Stimulated activated CD4-positive, alpha-beta T cell treated with anti-CD3 and anti-CD28 coated beads, Interleukin-2, amount 100 ng/mL, for 48 hours (primary cell): ENCODE measurements at places on chromosomes 13 and 19.

GRCh38 chr19:52291781-52292180 is 5.2 kb upstream of the ZNF480 start:
- DNase-seq = no peak

GRCh38 chr13:30276178-30276577 is 31.2 kb downstream of the KATNAL1 start:
- no peak for DNase-seq

DNA sequence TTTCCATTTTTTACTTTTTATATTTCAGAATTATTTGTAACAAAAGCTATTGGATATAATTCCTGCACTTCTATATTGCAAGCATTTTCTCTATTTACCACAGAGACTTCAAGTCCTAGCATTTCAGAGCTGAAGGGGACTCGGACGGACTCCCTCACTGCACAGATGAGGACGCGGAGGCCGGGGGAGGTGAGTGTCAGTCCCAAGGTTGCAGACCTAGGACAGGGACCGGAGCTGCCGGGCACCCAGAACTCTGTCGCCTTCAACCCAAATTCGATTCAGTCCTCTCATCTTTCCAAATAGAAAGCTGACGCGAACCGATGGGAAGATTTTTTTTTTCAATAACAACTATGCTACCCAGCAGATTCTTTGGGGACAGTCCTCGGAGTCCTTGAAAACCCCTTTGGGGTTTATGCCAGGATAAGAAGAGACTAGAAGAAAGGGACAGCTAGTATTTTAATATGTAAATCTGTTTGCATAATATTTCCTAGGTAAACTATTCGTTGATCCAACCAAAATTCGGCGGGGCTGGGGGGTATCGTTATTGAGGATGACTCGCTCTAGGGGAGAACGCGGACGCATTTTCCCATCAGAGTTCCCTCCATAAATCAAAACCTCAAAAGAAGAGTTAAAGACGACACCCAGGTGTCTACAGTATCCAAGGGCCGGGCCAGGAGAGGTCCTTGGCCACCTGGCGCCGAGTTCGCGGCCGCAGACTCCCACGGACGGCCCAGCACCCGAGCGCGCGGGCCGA is 803 bp downstream of the FLT3 start:
- no peak for DNase-seq

DNA sequence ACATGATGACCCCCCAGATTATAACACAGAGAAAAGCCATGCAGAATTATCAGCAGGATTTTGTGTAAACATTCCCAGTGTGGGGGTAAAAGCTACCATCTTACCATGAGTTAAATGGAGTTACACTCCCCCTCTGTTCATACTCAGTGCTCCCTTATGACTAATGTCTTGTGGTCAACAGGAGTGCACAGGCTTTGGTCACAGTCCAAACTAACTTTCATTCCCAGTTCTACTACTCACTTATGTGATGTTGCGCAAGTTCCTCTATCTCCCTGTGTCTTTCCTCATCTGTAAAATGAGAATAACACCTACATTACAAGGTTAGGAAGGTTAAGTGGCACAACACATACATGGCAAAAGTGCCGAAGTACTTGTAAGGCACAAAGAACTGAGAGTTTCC is 277.9 kb downstream of the RBM26 start:
- no peak for DNase-seq

DNA sequence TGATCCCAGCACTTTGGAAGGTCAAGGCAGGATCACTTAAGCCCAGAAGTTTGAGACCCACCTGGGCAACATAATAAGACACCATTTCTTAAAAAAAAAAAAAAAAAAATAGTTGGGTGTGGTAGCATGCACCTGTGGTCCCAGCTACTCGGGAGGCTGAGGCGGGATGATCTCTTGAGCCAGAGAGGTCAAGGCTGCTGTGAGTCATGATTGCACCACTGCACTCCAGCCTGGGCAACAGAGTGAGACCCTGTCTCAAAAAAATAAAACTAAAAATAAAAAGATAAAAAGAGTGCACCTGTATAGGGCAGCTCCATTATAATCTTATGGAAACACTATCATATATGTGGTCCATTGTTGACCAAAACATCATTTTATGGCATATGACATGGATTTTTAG is 25.5 kb upstream of the STARD13 start:
- DNase-seq = no peak

GRCh38 chr13:88124142-88124541 is 453.0 kb downstream of the SLITRK5 start:
- DNase-seq = no peak

DNA sequence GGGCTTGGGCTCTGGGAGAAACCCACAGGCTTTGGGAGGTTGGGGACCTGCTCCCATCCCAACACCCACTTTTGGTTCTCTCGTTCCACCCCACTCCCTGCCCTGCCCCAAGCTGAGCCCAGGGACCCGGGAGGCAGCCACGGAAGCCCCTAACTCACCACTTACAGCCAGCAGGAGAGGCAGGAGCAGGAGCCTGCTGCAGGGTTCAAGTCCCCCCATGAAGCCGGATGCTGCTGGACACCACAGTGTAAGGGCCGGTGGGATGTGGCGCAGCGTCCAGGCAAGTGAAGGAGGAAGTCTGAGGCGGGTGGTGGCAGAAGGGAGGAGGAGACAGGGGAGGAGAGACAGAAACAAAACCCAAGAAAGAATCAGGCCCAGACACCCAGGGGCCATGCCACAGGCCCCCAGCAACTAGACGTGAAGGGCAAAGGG is at the start of gene TYROBP:
Gene TYROBP, minus strand, starts transcription at position 286 of the 432 bp plus-strand sequence. Its CDS starts 67 bp downstream, at position 219.
- no peak for DNase-seq

GRCh38 chr13:99133230-99133629 is 67.4 kb upstream of the UBAC2 start:
- no peak for DNase-seq

GRCh38 chr19:47848823-47849473 is 10.1 kb upstream of the TPRX2 start:
- DNase-seq = peak; percentile 45

DNA sequence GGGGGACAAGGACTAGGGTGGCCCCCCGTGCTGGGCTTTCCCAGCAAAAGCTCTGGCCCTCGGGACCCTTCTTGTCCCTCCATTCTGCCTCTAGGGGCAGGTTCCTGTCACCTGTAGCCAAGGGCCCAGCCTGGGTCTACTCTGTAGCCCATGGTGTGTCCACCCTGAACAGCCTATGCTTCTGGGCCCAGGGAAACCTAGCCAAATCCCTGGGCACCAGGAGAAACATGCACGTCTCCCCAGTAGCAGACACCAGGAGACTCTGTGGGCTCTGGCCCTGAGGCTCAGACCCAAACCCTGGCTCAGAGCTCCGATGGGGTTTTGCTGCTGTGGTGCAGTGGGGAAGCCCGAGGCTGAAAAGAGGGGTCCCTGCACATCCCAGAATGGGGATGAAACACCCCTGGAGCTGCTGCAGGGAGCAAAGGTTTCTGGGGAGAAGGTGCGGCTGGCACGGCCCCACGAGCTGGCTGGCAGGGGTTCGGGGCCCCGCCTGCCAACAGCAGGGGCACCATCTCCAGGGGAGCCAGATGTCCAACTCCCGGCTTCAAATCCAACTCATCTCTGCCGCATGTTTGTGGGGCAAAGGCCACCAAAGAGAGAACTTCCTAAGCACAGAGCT is 18.2 kb downstream of the CEBPG start:
- DNase-seq = no peak

GRCh38 chr19:45470762-45471081 is 2.9 kb downstream of the FOSB start:
- DNase-seq = no peak

DNA sequence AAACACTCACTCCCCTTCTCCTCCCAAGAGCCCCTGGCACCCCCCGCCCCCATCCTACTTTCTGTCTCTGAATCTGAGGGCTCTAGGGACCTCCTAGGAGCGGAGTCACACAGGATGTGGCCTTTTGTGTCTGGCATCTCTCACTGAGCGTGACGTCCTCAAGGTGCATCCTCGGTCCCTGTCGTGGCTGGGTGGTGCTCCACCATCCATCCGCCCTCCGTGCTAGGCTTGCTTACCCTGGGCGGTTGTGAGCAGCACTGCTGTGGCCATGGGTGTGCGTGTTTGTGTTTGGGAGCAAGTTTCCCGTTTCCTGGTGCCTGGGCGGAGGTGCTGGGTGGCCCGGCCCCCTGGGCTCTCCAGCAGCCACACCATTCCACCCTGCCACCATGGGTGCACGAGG is 12.2 kb downstream of the PLEKHJ1 start:
- DNase-seq = no peak

GRCh38 chr19:20278342-20278741 is 111.3 kb downstream of the ZNF486 start:
- DNase-seq = no peak

DNA sequence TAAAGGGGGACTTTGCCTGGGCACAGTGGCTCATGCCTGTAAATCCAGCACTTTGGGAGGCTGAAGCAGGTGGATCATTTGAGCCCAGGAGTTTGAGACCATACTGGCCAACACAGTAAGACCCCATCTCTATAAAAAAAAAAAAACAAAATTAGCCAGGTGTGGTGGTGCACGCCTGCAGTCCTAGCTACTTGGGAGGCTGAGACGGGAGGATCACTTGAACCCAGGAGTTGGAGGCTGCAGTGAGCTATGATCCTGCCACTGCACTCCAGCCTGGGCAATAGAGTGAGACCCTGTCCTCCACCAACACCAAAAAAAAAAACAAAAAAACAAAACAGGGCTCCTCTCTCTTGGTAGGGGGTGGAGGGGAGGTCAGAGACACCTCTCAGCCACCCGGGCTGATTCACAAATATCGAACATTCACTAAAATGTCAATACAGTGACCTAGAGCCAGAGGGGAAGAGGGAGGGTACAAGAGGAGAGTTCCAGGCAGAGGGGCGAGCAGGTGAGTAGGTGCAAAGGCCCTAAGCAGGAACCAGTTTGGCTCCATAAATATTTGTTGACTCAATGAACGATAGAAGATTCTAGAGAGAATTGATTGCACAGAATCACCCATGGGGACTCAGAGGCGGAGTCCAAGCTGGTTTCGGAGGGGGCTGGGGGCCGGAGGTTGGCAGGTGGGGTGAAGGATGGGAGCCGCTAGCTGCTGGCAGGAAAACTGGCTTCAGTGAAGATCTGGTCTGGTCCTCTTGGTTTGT is 1.0 kb upstream of the CREB3L3 start:
- no peak for DNase-seq

DNA sequence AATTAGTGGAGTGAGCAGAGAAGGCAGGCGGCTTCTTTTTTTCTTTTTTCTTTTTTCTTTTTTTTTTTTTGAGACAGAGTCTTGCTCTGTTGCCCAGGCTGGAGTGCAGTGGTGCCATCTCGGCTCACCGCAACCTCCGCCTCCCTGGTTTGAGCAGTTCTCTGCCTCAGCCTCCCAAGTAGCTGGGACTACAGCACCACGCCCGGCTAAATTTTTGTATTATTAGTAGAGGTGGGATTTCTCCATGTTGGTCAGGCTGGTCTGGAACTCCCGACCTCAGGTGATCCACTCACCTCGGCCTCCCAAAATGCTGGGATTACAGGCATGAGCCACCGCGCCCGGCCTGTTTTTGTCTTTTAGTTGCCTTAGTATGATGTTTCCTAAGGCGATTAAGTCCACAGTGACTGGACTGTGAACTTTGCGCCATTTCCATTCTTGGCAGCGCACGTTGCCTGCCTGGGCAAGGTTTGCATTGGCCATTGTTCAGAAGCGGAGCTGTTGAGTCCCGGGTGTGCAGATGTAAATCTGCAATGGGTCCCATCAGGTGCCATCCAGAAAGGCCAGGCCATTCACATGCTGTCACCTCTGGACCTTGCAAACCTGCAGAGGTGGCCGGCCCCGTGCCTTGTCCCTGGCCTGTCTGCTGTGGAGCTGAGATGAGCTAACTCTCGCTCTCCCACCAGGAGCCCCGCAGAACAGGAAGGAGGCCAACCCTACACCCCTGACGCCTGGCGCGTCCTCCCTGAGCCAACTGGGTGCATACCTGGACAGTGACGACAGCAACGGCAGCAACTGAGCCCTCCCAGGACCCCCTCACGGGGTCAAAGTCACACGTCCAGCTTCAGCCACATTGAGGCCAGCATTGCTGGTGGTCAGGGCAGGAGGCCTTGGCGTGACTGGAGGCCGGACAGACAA is 10.9 kb upstream of the SHD start:
- no peak for DNase-seq

GRCh38 chr13:35882722-35883497 is 248.3 kb downstream of the DCLK1 start:
- no peak for DNase-seq

GRCh38 chr19:55220525-55220924 is 8.0 kb downstream of the TMEM86B start:
- DNase-seq = no peak

GRCh38 chr13:27174766-27175455 is 3.3 kb upstream of the USP12 start:
- no peak for DNase-seq

DNA sequence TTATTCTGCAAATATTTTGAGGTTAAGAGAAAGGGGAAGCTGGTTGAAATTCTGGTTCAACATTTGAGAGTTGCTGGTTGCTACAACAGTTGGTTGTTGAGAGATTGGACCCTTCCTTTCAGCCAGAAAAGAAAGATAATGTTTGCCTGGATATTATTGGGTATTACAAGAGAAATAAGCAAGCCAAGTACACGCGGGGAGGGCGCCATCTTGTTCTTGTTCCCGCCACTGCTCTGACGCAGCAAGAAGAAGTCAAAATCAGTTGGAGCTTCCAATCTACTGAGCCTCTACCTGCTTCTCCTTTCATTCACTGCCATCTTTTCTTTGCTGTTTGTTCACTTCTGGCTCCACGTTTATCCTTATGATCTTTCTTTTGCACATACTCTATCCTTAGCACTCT is 18.4 kb downstream of the BSPH1 start:
- no peak for DNase-seq

GRCh38 chr13:19860884-19861655 is 2.4 kb downstream of the ZMYM5 start:
- DNase-seq = no peak

DNA sequence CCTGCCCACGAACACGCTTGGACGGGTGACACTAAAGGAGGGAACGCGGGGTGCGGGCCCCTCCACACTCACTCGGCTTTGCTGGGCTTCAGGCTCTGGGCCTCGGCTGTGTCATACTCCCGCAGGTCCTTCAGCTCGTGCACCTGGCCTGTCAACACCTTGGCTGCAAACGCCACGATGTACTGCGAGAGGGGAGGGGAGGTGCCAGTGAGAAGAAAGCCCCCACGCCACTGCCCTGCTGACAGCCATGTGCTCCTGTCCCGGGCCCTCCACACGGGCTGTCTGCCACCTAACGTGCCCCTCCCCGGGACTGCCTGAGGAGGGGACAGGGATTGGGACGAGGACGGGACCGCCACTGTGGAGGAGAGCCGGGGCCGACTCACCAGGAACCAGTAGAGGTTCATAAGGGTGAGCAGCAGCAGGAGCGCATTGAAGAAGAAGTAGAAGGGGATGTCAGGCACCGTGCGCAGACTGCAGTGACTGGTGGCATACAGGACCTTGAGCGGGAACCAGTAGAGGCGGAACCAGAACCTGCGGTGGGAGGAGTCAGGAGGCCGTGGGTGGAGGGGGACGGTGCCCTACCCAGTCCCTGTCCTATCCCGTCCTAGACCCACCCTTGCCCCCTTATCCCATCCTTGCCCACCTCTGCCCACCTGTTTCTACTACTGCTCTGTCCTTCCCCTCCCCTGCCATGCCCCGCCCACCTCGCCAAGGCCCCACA is 16.9 kb downstream of the CERS1 start:
- no peak for DNase-seq

GRCh38 chr13:50323440-50324065 is 308.3 kb downstream of the KCNRG start:
- no peak for DNase-seq
